ENCODE measurements at places on chromosomes 7 and 10. TPM values are rescaled to one million over a fixed set of nuclear protein-coding genes. Genes with fewer than 3 reads are reported as not detected.
A peak's percentile ranks its signal among the peaks of the same experiment; 100 is the strongest.

Gene SSC4D
- not detected for total RNA-seq

Gene LIPF
- not detected for total RNA-seq

Gene SEM1
- 71.2 TPM for total RNA-seq

Gene DGKB
- total RNA-seq = 0.12 TPM

Gene SUGCT
- 1.6 TPM for total RNA-seq

Gene CUL2
- 35.6 TPM for total RNA-seq

GRCh38 chr10:78296785-78297184 is 263.1 kb downstream of the RPS24 start:
- H3K27me3 ChIP-seq = peaks cover 45% of the 10 kb centered on the region
- DNase-seq = no peak
- no peak overlapping the region for H3K27ac ChIP-seq
- no peaks in the 10 kb centered on the region for H3K4me1 ChIP-seq
- H3K36me3 ChIP-seq = no peaks in the 10 kb centered on the region
- no peak overlapping the region for H3K4me3 ChIP-seq

- no peak for DNase-seq
- no peak overlapping the region for H3K27ac ChIP-seq
- H3K4me3 ChIP-seq = no peak overlapping the region
- H3K4me1 ChIP-seq = peaks cover 17% of the 10 kb centered on the region
- no peaks in the 10 kb centered on the region for H3K36me3 ChIP-seq
These were observed 4.6 kb downstream of the SOSTDC1 start for GRCh38 chr7:16460789-16461493.

DNA sequence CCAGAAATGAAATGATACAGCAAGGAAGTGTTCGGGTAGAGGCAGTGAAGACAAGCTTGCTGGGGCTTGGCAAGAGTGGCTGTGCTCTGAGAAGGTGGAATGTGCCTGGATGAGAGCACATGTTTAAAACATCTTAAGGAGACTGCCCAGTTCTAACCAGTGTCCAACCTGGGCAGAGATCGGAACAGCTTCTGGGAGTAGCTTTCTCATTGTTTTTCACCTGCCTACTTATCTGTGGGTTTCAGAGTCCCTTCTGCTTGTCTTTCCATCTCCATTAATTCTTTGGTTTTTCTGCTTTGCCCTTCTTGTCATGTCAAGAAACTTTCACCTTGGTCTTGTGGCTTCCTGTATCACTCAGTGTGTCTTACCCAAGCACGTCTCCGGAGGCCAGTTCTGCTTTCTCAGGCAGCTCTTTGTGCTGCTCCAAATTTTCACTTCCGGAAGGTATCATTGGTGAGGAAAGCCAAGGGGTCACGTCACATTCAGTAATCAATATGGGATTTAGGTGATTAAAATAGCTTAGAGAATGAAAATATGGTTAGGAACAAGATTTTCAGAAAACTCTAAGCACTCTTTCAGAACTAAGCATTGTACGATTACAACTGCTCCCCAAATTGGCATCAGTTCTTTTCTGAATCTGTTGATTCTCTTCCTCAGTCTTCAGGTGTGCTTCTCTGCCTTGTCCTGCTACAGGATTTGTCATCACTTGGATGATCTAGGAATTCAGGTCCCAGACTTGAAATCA is 5.5 kb upstream of the LAMB4 start:
- H3K27me3 ChIP-seq = no peaks in the 10 kb centered on the region
- H3K27ac ChIP-seq = no peak overlapping the region
- H3K36me3 ChIP-seq = no peaks in the 10 kb centered on the region
- no peak for DNase-seq
- no peaks in the 10 kb centered on the region for H3K4me1 ChIP-seq

DNA sequence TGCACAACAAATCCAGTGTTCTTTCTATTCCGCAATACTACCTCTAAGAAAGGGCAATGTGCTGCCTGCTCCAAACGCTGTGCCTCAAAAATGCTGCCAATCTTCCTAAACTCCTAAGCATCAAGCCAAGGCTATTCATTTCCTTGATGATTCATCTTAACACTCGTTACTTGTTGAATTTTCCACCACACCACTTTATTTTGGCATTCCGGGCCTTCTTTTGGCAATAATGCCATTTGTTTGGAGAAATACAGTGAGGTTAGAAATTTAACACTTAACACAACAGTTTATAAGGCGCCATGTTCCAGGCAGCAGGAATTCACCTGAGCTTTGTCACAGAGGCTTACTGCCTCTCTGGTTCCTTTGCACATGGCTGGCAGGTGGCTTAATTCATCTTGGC is 82.6 kb upstream of the ABCB5 start:
- H3K27ac ChIP-seq = no peak overlapping the region
- peaks cover 16% of the 10 kb centered on the region for H3K4me1 ChIP-seq
- no peak for DNase-seq
- H3K36me3 ChIP-seq = no peaks in the 10 kb centered on the region
- no peaks in the 10 kb centered on the region for H3K27me3 ChIP-seq
- no peak overlapping the region for H3K4me3 ChIP-seq

DNA sequence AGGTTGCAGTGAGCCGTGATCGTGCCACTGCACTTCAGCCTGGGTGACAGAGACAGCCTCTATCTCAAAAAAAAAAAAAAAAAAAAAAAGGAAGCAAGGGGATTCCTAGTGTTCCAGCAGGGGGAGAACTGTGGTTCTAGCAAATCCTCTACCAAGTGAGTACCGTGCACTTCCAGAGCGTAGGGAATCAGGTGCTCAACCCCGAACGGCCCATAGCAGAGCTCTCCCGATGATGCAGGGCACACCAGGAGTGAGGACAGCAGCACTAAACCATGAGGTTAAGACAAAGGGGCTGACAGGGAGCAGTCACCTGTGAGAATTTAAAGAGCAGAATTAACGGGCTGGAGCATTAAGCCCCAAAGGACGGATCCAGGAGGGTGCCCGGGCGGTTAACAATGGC is 173.6 kb downstream of the PTPRN2 start:
- H3K27ac ChIP-seq = no peak overlapping the region
- peaks cover 5% of the 10 kb centered on the region for H3K36me3 ChIP-seq
- H3K4me1 ChIP-seq = no peaks in the 10 kb centered on the region
- no peaks in the 10 kb centered on the region for H3K27me3 ChIP-seq
- DNase-seq = no peak
- no peak overlapping the region for H3K4me3 ChIP-seq

- peaks cover 65% of the 10 kb centered on the region for H3K36me3 ChIP-seq
- H3K27me3 ChIP-seq = no peaks in the 10 kb centered on the region
- H3K4me3 ChIP-seq = no peak overlapping the region
- peaks cover 14% of the 10 kb centered on the region for H3K4me1 ChIP-seq
- DNase-seq = no peak
These were observed 58.4 kb downstream of the DNAJB6 start for GRCh38 chr7:157395206-157395605.

- H3K4me1 ChIP-seq = no peaks in the 10 kb centered on the region
- H3K27me3 ChIP-seq = no peaks in the 10 kb centered on the region
- no peak overlapping the region for H3K4me3 ChIP-seq
- no peaks in the 10 kb centered on the region for H3K36me3 ChIP-seq
These were observed 247.7 kb downstream of the AHR start for GRCh38 chr7:17546189-17546588.

- no peaks in the 10 kb centered on the region for H3K27me3 ChIP-seq
- H3K27ac ChIP-seq = no peak overlapping the region
- no peaks in the 10 kb centered on the region for H3K36me3 ChIP-seq
- no peaks in the 10 kb centered on the region for H3K4me1 ChIP-seq
- H3K4me3 ChIP-seq = no peak overlapping the region
These were observed 39.6 kb upstream of the SHH start for GRCh38 chr7:155851892-155852291.

DNA sequence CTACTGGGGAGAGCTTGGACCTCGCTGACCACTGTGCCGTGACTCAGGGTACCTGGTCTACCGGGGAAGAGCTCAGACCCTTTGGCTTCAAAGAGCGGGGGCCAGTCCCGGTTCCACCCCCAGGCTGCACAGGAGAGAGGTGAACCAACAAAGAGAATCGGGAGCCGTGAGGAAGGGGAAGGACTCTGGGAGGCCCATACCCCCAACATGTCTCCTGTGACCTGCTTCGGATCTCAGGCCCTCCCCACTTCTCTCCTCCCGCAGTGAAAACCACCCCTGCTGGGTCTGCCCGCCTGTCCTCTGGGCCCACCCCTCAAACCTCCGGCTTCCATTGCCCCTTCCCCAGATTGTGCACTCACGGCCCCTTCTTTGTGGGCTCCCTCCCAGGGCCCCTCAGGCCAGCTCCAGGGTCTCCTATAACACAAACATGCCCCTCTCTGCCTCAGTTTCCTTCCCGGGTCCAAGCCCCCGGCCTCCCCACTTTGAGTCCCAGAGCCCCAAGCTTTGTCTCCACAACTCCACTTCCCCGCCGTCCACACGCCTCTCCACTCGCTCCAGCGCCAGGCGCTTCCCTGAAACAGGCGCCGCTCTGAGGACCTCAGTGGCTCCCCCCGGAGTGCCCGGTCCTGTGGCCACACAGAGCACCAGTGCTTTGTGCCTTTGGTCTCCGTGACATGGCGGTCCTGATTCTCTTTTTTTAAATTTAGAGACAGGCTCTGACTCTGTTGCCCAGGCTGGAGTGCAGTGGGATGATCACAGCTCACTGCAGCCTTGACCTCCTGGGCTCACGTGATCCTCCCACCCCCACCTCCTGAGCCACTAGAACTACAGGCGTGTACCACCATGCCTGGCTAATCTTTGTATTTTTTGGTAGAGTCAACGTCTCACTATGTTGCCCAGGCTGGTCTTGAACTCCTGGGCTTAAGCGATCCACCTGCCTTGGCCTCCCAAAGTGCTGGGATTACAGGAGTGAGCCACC is 7.5 kb upstream of the INTS1 start:
- no peaks in the 10 kb centered on the region for H3K27me3 ChIP-seq
- H3K36me3 ChIP-seq = peaks cover 22% of the 10 kb centered on the region
- H3K4me3 ChIP-seq = no peak overlapping the region
- no peak overlapping the region for H3K27ac ChIP-seq

- no peaks in the 10 kb centered on the region for H3K27me3 ChIP-seq
- H3K4me1 ChIP-seq = no peaks in the 10 kb centered on the region
- no peak overlapping the region for H3K27ac ChIP-seq
- H3K36me3 ChIP-seq = no peaks in the 10 kb centered on the region
- DNase-seq = no peak
These were observed 27.4 kb downstream of the MINPP1 start for GRCh38 chr10:87531908-87532622.

- peaks cover 7% of the 10 kb centered on the region for H3K4me1 ChIP-seq
- peaks cover 12% of the 10 kb centered on the region for H3K36me3 ChIP-seq
- no peak overlapping the region for H3K27ac ChIP-seq
- H3K4me3 ChIP-seq = no peak overlapping the region
- peaks cover 18% of the 10 kb centered on the region for H3K27me3 ChIP-seq
- no peak for DNase-seq
These were observed 9.4 kb upstream of the INPP5A start for GRCh38 chr10:132528064-132528691.

DNA sequence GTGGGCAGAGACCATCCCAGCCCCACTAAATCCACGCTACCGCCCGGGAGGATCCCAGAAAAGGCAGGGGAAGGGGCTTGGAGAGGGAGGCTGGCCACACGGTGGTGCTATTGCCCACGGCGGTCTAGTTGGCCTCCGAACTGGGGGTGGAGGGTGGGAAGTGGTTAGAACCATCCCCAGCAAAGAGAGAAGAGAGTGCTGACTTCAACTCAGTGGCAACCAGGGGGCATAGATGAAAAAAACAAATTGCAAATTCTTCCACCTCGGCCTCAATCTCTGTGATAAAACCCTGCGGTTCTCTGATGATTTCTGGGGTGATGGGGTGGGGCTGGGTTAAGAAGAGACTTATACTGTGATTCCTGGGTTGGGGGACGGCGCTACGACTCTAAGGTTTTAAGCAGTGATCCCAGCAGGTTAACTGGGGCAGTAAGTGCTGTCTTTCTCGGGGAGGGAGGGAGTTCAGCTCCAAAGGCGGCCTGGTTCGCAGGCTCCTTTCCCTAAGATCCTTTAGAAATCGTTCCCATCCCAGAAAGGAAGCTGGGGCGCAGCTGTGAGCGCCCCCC is 154.5 kb upstream of the LYZL2 start:
- H3K27ac ChIP-seq = peak overlapping the region; percentile 45
- peak overlapping the region; percentile 69 for H3K4me3 ChIP-seq
- peak; percentile 89 for DNase-seq
- peaks cover 14% of the 10 kb centered on the region for H3K27me3 ChIP-seq
- H3K36me3 ChIP-seq = peaks cover 24% of the 10 kb centered on the region
- H3K4me1 ChIP-seq = peaks cover 26% of the 10 kb centered on the region

GRCh38 chr10:24983946-24984345 is 31.5 kb upstream of the PRTFDC1 start:
- no peaks in the 10 kb centered on the region for H3K27me3 ChIP-seq
- no peaks in the 10 kb centered on the region for H3K36me3 ChIP-seq
- H3K4me1 ChIP-seq = no peaks in the 10 kb centered on the region
- DNase-seq = no peak
- H3K4me3 ChIP-seq = no peak overlapping the region

DNA sequence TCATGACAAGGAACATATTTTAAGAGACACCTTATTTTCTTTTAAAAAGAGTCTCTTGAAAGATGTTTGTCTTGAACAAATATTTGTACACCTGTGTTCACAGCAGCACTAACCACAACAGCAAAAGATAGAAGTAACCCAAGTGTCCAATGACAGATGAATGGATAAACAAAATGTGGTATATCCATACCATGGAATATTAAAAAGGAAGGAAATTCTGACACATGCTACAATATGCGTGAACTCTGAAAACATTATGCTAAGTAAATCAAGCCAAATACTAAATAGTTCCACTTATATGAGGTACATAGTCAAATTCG is 17.8 kb downstream of the SGMS1 start:
- no peaks in the 10 kb centered on the region for H3K36me3 ChIP-seq
- no peak overlapping the region for H3K4me3 ChIP-seq
- H3K27ac ChIP-seq = peak overlapping the region; percentile 5
- no peaks in the 10 kb centered on the region for H3K27me3 ChIP-seq
- H3K4me1 ChIP-seq = peaks cover 58% of the 10 kb centered on the region

GRCh38 chr7:31028417-31028992 is 23.6 kb upstream of the ADCYAP1R1 start:
- H3K4me3 ChIP-seq = no peak overlapping the region
- H3K4me1 ChIP-seq = no peaks in the 10 kb centered on the region
- H3K27me3 ChIP-seq = peaks cover 91% of the 10 kb centered on the region
- no peaks in the 10 kb centered on the region for H3K36me3 ChIP-seq

- H3K36me3 ChIP-seq = peaks cover 26% of the 10 kb centered on the region
- H3K27me3 ChIP-seq = no peaks in the 10 kb centered on the region
- no peak for DNase-seq
- H3K27ac ChIP-seq = no peak overlapping the region
- H3K4me3 ChIP-seq = no peak overlapping the region
These were observed 3.5 kb upstream of the LCOR start for GRCh38 chr10:96828609-96829008.

- H3K27ac ChIP-seq = no peak overlapping the region
- H3K4me1 ChIP-seq = no peaks in the 10 kb centered on the region
- no peaks in the 10 kb centered on the region for H3K27me3 ChIP-seq
- no peak for DNase-seq
- no peaks in the 10 kb centered on the region for H3K36me3 ChIP-seq
These were observed 239.1 kb upstream of the MEOX2 start for GRCh38 chr7:15925608-15926007.

- H3K27ac ChIP-seq = no peak overlapping the region
- DNase-seq = no peak
- no peaks in the 10 kb centered on the region for H3K4me1 ChIP-seq
- H3K4me3 ChIP-seq = no peak overlapping the region
- no peaks in the 10 kb centered on the region for H3K27me3 ChIP-seq
- H3K36me3 ChIP-seq = peaks cover 4% of the 10 kb centered on the region
These were observed 88.0 kb downstream of the GLRX3 start for GRCh38 chr10:130224228-130224627.

All from Calu3 (cell line).